ENCODE measurements at places on chromosomes 4 and X.

DNA sequence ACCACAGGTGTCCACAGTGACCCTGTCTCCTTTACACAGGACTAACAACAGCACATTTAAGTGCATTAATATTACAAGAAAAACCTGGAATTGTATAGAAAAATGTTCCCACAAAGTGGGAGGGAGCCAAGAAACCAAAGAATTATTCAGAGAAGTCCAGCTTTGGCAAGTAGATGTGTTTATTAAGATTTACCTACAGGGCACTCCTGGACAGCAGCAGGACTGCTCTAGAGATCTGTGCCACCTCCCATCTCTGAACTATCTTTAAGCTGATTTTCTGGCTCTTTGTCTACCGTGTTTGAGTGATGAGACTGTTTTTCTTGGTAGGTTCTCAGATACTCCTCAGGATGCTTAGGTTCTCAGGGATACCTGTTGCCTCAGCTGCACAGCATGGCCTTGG lies 38.3 kb upstream of the HPSE start:
- no peak for DNase-seq

GRCh38 chr4:133929531-133930239 lies 271.9 kb downstream of the PABPC4L start:
- DNase-seq: no peak

- DNase-seq: peak; percentile 36
These were observed 22.1 kb downstream of the PIR start for GRCh38 chrX:15471028-15471427.

DNA sequence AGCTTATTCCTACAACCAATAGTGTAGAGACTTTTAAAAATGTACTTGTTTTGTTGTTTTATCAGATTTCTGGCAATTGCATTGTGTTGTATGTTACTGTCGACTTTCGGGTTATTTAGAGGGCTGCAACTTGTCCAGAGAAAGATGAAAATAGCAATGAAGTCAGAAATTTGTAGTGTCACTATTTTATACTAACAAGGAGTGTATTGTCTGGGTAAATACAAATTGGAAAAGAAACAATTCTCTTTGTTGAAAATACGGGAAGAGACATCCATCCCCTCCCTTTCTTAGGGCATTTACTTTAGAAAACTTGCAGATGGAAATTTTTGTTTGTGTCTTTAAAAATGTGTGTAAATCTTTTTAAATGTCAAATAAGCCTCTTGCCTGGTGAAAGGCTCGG lies 792.0 kb downstream of the PCDH18 start:
- no peak for DNase-seq

DNA sequence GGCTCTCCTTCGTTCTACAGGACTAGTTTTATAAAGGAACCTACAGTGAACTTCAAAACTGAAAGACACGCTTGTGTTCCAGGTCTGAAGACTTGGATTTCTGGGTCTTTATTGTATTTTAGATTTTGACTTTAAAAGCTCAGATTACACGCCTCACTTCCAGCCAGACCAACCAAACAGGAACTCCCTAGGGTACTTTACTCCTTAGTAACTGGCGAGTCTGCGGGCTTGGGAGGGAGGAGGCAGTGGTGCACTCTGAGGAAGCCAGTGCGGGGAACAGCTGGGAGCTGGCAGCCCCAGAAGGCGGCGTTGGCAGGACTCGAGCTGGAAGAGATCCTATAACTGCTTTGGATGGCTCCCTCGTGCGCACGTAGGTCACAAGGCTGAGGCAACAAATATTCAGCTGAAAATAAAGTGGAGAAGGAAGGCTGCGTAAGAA lies 391 bp upstream of the PHKA1 start:
- peak; percentile 4 for DNase-seq

GRCh38 chr4:4923201-4923600 lies 63.7 kb downstream of the MSX1 start:
- no peak for DNase-seq
